ENCODE measurements at places on chromosomes 4 and X.

- DNase-seq = no peak
Measured at GRCh38 chr4:140645614-140646412, 77.1 kb upstream of the UCP1 start.

DNA sequence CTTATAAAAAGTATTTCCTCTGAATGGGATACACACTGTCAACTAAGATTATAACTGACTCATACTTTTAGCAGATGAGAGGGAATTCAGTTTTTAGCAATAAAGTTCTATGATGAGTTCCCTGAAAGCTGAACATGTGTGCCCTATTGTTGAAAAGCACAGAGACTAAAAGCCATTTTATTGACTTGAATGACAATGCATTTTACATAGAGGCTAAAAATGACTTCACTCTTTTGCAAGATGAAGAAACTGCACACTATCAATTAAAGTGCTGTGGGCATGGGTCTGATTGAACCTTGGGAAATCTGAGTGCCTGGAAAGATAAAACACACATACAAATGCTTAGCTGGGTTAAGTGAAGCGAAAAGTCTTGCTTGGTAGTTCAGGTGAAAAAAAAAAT lies 633.4 kb downstream of the PDHA2 start:
- DNase-seq = no peak

DNA sequence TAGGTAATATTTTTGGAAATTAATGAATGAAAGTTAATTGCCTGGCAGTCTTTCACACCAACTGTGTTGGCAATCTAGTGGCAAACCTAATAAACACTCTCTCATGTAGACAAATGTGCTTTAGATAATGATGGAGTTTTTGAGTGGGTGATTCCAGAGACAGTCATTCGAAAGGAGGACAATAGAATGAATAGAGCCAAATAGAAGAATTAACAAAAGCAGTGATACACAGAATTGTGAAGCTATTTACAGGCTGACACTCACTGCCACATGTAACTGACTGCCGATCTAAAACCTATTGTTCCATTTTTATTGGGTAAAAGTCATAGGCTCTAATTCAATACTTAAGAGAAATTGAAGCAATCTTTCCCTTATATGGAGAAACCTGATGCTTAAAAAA lies 338.5 kb downstream of the PCDH7 start:
- DNase-seq = no peak

GRCh38 chrX:141903400-141904155 lies at the start of gene MAGEC1:
Gene MAGEC1 (plus strand): TSS chrX:141903894. CDS start chrX:141905073, 1,179 bp downstream.
- DNase-seq = no peak

DNA sequence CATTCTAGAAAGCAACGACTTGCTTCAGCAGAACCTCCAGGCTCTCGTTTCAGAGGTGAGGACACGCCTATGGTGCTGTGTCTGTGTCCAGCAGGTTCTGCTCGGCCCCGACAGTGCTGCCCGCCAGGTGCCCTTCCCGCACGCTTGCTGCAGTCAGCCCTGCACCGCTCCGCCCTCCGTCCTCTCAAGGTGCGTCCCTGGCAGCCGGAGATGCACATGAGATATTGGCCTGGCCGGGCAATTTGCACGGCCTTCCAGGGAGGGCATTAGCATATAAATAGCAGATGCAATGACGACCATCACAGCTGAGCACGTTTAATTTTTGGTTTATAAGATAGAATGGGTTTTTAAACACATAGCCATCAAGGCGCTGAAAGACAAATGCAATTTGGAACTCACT lies 14.4 kb downstream of the UVSSA start:
- DNase-seq = no peak

GRCh38 chr4:110085131-110085530 lies 113.3 kb downstream of the ELOVL6 start:
- DNase-seq = no peak

DNA sequence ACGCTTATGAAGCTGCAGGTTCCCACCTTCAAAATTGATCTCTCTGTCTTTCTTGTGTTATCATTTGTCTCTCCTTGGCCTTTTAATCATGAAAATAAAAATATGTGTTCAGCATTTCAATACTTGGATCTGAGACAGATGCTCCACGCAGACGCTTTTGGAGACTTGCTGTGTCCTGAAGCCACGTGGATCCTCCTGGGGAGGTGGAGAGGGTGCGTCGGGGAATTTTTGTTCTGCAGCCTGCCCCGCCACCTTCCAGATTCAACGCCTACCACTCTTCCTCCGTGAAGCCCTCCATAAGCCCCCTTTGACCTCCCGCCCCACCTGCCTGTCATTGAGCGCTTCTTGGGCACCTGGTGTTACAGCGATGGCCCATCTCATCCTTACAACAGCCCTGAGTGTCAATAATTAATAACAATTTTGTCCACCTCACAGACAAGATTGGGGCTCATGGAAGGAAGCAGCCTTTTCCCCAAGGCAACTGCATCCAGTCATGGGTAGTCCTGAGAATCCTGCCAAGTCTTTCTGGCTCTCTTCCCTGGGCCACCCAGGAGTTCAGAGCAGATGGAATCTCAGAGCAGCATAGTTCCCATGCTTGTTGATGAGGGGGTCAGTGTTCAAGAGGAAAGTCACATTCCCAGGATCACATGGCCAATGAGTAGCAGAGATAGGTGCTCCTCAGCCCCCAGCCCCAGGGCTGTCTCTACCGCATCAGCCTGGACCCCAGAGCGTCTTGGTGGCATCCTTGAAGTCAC lies 172.6 kb upstream of the PSAPL1 start:
- no peak for DNase-seq

DNA sequence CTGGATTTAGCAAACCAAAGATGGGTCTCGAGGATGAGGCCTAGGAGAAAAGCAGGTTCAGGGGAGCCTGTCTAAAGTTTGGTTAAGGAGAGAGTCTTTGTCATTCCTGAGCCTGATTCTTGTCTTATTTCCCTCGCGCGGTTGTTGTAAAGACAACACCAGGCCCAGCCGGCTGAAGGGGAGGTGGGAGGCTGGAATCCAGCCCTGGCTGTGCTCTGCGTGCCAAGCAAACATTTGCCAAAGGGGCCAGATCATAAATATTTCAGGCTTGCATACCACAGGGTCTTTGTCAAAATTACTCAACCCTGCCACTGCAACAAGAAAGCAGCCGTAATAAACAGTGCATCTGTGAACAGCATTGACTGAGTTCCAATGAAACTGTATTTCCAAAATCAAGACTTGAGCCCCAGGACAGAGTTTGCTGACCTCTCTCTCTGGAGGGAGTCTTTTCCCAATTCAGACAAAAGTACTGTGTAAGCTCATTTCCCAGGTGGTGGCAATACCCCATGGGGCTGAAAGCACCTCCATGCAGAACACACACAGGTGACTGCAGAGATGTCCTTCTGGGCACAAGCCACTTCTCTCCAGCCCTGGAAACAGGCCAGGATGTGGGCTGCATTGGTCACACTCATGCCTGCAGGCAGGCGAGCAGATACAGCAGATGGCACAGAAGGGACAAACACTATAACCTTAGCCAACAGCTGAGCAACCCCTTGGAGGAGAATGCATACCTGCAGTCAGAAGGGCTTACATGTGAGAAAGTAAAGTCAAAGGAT lies 320.3 kb downstream of the STK32B start:
- no peak for DNase-seq

- DNase-seq = no peak
Measured at GRCh38 chr4:121253961-121254360, 89.8 kb upstream of the TNIP3 start.

DNA sequence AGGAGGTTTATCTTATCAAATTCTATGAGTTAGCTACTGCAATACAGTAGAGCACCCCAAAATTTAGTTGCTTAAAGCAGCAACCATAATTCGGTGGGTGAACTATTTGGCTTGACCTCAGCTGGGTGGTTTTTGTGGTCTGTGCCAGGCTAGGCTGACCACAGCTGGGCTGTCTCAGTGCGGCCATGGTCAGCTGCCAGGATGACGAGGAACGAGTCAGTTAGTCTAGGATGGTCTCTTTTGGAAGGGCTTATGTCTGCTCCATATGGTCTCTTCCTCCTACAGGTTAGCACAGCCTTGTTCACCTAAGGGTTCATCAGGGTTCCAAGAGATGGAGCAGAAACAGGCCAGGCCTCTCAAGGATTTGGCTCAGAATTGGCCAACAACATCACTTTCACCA lies 210.4 kb downstream of the PALLD start:
- no peak for DNase-seq

- no peak for DNase-seq
Measured at GRCh38 chr4:78532046-78532445, 19.5 kb upstream of the ANXA3 start.

DNA sequence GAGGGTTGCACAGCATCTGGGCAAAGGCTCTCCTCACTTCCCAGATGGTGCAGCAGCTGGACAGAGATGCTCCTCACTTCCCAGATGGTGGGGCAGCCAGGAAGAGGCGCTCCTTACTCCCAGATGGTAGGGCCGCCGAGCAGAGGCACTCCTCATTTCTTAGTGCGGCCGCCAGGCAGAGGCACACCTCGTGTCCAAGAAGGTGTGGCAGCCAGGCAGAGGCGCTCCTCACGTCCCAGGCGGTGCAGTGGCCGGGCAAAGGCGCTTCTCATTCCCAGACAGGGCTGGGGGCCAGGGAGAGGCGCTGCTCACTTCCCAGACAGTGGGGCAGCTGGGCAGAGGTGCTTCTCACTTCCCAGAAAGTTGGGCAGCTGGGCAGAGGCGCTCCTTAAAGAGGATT lies 48.8 kb downstream of the ZNF732 start:
- no peak for DNase-seq

GRCh38 chrX:153897899-153898298 lies 6.6 kb upstream of the AVPR2 start:
- no peak for DNase-seq

DNA sequence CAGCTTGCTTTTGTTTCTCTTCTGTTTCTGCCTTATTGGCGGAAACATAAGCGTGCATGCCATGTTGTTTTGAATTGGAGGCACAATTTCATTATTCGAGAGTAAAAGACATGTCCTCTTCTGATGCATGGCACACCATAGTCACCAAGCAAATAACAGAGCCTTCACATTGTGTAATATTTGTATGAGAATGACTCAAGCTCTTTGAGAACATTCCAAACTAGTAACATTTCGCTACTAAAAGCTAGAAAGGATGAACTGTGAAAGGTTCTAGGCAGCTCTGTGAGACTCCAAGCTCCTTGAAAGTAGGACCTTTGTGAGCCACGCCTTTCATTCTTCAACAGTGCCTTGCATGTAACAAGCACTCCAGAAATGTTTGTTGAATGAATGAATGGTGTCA lies 9.2 kb upstream of the ANXA3 start:
- no peak for DNase-seq

DNA sequence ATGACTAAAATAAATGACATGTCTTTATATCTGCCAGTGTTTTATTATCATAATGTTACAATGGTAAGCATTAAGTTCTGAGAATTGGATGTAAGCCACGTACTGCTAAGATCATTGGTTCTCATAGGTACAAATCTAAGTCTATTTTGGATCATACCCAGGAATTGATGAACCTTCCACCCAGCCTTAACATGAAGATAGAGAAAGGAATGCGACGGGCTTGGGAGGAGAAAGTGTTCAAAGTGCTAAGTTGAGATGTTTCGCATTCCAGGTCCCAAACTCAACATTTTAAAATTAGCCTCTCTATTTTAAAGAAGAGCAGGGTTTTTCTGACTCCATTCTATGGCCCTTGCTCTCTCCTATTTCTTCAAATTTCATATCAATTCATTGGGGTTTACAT lies 54.9 kb upstream of the FRAS1 start:
- no peak for DNase-seq

- DNase-seq = no peak
Measured at GRCh38 chr4:8473198-8473919, 32.8 kb downstream of the TRMT44 start.

- DNase-seq = no peak
Measured at GRCh38 chrX:6694221-6694620, 159.3 kb upstream of the VCX3A start.

DNA sequence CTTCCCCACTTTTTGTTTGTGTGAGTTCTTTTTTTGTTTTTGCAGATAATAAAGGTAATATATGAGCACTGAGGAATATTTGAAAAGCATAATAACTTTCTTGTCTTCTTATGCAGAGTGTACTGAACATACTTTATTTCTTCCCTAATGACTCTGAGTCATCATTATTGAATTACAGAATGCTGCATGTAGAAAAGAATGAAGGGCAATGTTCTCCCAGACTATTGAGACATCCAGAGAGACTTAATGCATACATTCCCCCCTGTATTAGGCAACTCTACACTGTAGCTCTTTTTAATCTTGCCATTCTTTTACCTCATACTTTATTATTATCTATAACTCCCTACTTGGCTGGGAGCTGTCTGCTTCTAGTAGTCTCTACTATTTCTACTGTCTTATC lies 240.5 kb upstream of the ANKRD50 start:
- no peak for DNase-seq

GRCh38 chr4:155763551-155763950 lies 4.7 kb downstream of the GUCY1B1 start:
- DNase-seq = no peak

DNA sequence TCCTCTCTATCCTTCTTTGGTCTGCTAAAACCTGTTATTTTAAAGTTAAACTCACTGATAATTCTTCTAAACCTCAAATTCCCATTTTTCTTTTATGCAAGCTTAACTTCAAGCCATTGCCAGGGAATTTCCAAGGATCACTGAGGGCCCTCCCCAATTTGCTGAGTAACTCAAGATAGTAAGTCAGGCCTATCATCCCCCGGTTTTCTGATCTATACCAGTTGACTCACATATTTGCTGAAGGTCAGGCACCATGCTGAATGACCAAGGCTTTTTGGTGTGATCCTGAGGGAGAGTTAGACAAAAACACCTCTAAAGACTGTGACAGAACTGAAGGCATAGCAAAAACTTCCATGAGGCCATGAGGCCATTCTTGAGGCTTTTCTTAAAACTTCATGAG lies 1301.9 kb downstream of the PCDH7 start:
- no peak for DNase-seq

DNA sequence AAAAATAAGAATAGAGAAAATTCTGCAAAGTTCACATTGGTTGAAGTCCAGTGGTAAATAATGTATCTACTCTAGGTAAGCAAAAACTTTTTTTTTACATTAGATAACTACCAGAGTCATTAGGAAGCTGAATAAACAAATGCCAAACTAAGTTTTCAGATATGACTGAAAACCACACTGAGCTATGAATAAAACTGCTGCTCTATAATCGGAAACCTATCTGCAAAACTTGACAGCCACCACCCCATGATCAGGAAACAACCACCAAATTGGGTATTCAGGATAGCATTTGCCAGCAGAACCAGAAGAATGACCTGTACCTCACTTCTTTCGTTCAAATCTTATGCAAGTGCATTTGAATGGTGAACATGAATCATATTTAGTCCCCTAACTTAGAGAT lies 173.0 kb upstream of the TET2 start:
- no peak for DNase-seq

- DNase-seq = no peak
Measured at GRCh38 chr4:76035141-76035540, 729 bp downstream of the CXCL11 start.

- DNase-seq = peak; percentile 81
Measured at GRCh38 chrX:131778269-131779218, 234.7 kb downstream of the OR13H1 start.

GRCh38 chr4:186481998-186482790 lies 73.2 kb downstream of the MTNR1A start:
- no peak for DNase-seq

- no peak for DNase-seq
Measured at GRCh38 chr4:173506597-173507211, 23.3 kb downstream of the HAND2 start.

- no peak for DNase-seq
Measured at GRCh38 chr4:19958848-19959247, 292.9 kb upstream of the SLIT2 start.
